ENCODE measurements at places on chromosomes 3 and 15. TPM values are rescaled to one million over a fixed set of nuclear protein-coding genes. Genes with fewer than 3 reads are reported as not detected.

SLC22A13 gene
- total RNA-seq: 0.43 TPM

APOD gene
- total RNA-seq: 1.3 TPM

CCR2 gene
- total RNA-seq: not detected

GOLGA6L24 gene
- total RNA-seq: not detected

HGD gene
- 0.43 TPM for total RNA-seq

TRH gene
- not detected for total RNA-seq

CELSR3 gene
- total RNA-seq: 1.7 TPM

ELP6 gene
- total RNA-seq: 30.6 TPM

RBMS3 gene
- 85.9 TPM for total RNA-seq

C3orf85 gene
- total RNA-seq: not detected

KIF7 gene
- 12.2 TPM for total RNA-seq

LEO1 gene
- total RNA-seq: 28.1 TPM

HEXA gene
- total RNA-seq: 61.5 TPM

LSMEM2 gene
- total RNA-seq: not detected

All from fibroblast of villous mesenchyme (primary cell).